ENCODE measurements at places on chromosomes 7 and 10. TPM values are rescaled to one million over a fixed set of nuclear protein-coding genes. Genes with fewer than 3 reads are reported as not detected.

DNA sequence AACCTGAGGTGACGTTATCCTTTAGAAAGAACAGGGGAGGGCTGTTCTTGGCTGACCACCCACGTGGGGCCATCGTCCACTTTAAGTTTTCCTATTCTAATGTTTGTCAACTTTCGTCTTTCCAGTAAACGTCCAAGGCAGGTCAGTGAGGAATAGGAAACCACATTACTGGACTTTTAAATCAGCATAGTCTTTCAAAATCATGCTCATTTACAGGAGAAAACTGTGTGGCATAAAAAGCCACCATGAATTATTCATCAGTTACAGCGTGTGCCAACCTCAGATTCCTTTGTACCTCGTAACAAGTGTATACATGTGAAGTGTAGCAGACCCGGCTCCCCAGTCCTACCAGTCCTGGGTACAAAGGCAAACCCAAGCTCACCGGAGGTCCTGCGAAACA lies 25.1 kb upstream of the ABLIM1 start:
- no peak overlapping the region for H3K27ac ChIP-seq
- no peaks in the 10 kb centered on the region for H3K36me3 ChIP-seq
- no peak overlapping the region for H3K4me3 ChIP-seq
- DNase-seq: no peak
- no peaks in the 10 kb centered on the region for H3K4me1 ChIP-seq

DNA sequence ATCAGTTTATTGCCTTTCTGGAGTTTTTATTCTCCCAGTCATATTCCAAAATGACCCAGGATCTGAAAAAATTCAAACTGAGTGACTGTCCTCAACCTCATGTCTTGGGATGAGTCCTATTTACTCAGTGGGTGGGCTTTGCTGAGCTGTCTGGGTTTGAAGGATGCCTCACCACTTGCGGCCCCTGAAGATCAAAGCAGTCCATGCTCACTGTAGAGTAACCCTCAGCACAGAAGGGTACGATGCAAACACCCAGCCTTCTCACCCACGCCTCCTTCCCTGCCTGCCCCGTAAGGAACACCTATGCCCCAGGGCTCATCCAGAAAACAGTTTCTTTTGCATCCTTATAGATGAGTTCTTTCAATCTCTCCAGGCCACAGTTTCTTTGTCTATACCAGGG lies 42.2 kb upstream of the GRB10 start:
- no peak overlapping the region for H3K4me3 ChIP-seq
- H3K36me3 ChIP-seq: no peaks in the 10 kb centered on the region
- peaks cover 5% of the 10 kb centered on the region for H3K4me1 ChIP-seq
- no peak overlapping the region for H3K27ac ChIP-seq

DGKI gene
- 0.77 TPM for total RNA-seq

PNLIPRP1 gene
- total RNA-seq: not detected

GPRIN2 gene
- 10.1 TPM for total RNA-seq

GIMAP7 gene
- total RNA-seq: not detected

DNA sequence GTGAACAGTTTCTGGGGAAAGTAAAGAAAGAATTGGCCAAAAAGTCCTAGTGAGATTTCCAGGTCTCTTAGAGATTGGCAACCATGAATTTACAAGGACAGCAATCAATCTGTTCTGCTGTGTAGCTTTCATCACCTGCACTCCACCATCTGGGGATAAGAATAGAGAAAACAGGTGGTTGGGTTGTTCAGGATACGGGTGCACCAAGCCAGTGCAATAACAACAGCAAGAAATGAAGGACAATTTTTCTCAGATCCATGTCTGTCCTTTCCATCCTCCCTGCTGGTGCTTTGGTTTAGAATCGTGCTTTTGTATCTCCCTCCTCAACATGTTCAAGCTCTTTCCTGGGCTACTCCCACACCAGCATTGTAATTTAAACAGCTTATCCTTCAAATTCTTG lies 787.7 kb downstream of the GRID1 start:
- no peak overlapping the region for H3K4me3 ChIP-seq
- H3K36me3 ChIP-seq: no peaks in the 10 kb centered on the region
- DNase-seq: no peak
- no peak overlapping the region for H3K27ac ChIP-seq

All from H9 (cell line).